ENCODE measurements at places on chromosomes 7 and 10.

DNA sequence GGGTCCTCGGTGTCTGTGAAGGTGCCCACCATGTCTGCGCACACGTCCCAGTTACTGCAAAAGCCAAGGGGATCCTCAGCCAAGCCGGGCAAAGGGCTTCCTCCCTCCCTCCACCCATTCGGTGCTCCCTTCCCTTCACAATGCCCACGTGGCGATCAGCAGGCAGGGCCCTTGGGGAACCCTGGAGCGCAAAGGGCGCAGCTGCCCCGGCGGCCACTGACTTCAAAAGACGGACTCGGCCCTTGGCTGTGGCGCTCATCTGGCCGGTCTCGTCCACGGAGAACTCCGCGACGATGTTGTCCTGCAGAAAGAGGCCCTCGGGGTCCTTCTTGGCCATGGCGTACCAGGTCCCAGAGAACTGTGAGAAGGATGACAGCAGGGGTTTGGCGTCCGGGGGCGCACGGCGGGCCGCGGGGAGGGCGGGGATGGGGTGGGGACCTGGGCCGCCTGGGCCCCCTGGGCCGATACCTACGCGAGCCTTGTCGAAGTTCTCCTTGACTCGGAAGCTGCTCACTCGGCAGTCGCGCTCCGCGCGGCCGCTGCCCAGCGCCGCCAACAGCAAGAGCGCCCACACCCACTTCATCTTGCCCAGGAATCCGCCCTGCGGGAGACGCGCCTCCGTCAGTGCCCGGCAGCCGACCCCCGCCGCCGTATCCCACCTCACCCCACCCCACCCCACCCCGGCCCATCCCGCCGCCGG is 439 bp downstream of the RBP4 start:
- no peak for DNase-seq

DNA sequence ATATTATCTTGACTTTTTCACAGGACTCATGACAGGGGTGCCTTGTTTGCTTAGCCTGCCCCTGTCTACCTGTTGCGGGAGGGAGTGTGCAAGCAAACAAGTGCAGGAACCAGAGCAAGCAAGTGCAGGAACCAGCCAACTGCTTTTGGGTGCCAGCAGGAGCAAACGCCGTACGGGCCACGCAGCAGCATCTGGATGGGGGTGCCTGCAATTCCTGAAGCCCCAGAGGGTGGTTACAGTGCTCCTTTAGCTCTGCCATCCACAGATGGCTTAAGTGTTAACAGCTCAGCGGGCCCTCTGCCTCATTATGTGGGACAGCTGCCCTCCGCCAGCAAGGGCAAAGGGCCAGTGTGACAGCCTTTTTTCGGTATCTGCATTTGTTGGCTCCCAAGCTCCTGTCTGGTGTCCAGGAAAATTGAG is 83.5 kb downstream of the MICU1 start:
- no peak for DNase-seq

- no peak for DNase-seq
Observed at GRCh38 chr10:101303087-101303703, 50.8 kb upstream of the BTRC start.

GRCh38 chr10:122640921-122641320 is 58.7 kb downstream of the C10orf120 start:
- DNase-seq, result no peak

DNA sequence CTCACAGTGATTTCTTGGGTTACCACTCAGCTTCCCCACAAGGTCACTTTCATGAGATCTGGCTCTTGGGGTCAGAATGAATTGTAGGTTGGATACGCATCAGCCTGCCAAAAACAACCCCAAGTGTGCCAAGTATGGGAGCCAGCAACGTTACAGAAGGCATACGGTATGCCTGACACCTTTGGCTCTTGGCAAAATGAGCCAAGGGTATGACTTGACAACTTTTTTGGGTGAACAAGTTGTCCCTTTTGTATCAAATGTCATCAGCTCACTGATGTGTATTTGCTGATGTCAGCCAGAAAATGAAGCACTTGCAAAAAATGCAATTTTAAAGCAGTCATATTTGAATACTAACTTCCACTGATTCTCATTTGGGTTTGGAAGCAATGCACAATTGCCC is 168.4 kb downstream of the CACNB2 start:
- DNase-seq, result peak; percentile 11

- no peak for DNase-seq
Observed at GRCh38 chr7:1787681-1788235, 117.7 kb downstream of the ELFN1 start.

DNA sequence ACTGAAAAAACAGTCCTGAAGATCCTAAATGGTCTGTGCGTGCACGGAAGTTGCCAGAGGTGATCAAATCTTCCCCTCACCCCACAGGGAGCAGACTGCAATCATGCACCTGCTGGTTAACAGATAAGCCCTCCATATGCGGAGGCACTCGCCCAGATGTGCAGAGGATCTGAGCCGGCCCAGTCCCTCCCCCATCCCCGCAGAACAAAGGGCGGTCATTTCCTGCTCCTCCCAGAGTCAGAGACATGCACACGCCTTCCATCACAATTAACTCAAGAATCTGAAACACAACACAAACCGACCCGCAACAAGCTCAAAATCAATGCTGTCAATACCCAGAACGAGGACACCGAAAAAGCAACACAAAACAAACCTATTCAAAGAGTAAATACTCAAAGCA is 24.2 kb downstream of the CRTAC1 start:
- no peak for DNase-seq

DNA sequence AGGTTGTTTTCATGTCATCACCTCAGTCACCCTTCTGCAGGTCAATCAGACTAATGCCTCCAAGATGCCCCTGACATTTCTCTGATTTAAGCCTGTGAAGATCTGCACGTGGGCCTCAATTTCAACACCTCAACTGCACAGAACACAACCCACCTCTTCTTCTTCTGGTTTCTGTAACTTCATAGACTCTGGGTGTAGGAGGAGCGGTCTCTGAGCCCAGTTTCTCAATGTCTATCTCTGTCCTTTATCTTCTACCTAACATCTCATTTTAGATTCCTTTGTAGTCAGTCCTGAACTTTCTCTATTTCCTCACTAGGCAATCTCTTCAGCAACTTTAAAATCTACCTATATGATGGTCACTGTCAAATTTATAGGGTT is 85.6 kb downstream of the PRKCQ start:
- no peak for DNase-seq

DNA sequence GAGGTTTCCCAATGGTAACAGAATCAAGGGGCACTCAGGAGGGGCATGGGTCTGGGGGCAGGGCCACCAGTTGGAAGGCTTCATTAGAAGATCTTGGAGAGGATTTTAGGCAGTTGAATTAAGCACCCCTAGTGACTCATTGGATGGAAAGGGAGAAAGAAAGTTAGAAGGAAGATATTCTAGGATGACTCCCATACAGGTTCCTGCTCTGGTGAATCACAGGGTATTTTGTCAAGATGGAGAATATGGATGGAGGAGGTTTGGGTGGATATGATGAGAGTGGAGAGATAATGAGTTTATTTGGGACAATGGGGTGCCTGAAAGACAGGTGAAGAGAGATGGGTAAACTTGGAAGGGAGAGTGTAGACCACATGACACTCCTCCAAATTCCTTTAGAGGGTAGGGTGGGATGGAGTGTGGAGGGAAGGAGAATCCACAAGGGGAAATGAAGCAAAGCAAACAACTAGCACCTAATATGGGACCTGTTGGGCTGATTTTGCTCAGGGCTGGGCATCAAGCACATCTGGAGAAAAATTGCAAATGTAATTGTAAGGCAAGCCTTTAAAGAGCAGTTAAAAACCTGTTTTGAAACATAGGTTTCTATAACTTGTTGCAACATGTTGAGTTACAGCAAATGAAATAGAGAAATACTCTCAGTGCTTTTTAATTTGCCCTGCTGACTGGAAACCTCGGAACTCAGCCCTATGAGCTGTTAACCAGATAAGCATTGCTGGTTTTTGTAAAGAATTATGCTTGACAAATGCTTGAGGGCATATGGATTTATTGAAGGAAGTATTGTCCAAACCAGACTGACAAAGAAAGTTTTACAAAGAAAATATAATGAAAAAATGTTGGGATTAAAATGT is 2.9 kb upstream of the ENTPD7 start:
- DNase-seq, result no peak

DNA sequence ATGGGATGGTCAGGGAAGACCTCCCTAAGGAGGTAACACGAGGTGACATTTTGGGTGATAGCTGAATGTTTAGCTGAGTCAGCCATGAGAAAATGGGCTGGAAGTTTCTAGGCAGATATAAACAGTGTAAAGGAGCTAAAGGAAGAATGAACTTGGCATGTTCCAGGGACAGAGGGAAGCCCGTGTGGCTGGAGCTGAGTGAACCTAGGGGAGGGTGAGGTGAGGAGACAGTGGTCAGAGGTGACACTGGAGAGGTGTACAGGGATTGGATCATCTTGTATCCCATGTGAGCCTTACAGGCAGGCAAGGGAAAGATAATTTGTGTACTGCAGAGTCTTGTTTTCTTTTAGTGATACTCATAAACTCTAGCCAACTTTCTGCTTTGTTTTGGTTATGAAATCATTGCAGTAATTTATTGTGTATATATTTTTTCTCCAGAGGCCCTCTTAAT is 1.8 kb downstream of the STARD3NL start:
- no peak for DNase-seq

DNA sequence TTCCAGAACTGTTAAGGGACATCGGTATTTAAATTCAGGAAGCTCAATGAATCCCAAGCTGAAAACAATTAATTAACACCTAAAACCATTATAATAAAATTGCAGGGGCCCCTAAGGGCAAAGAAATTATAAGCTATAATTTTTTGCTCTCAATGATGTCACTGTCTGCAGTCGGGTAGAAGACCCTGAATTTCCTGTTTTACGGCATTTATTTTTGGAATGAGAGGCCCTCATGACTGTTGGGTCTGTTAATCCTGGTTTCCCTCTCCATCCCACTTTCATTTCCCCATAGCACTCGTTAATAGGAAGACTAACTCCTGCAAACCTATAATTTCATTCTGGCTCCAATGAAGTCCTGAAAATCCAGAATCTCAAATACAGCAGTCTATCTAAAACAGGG is 25.8 kb upstream of the GPR37 start:
- DNase-seq, result no peak

DNA sequence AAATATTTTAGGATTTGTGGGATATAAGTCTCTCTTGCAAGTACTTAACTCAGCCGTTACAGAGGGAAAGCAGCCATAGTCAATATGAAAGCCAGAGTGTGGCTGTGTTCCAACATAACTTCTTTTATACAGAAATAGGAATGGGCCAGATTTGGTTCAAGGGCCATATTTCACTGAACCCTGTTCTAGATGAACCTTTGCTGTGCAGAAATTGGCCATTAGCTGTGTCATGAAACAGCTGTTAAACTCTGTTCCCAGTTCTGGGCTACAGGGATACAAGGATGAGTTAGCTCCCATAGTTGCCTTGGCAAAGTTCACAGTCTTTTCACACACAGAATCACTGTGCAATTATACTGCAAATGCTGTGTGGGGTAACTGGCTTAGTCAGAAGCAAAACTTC is 213.9 kb upstream of the LRRN3 start:
- peak; percentile 39 for DNase-seq

- no peak for DNase-seq
Observed at GRCh38 chr10:122373721-122374120, 787 bp upstream of the PLEKHA1 start.

- no peak for DNase-seq
Observed at GRCh38 chr10:8310930-8311329, 256.4 kb downstream of the GATA3 start.

GRCh38 chr10:99964791-99965190 is 45.0 kb downstream of the DNMBP start:
- DNase-seq, result no peak

DNA sequence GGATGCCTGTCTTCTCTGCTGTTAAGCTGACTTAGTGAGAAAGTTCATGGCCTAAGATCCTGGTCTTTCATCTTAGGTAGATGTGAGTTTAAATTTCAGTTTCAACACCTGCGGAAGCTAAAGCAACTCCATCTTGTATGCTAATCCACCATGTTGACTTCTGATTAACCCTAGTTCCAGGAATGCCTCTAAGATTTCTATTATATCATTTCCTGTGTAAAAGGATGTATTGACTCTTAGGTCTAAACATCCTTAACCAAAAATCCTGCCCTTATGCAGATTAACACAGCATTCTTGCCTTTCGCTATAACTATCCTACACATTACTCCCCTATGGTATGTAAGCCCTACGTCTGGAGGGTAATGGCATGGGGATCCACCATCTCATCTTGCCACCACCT is 94.4 kb upstream of the CCDC6 start:
- DNase-seq, result no peak

GRCh38 chr7:140230861-140231770 is 54.3 kb upstream of the KDM7A start:
- no peak for DNase-seq
